ENCODE measurements at places on chromosomes 7 and 10.

DNA sequence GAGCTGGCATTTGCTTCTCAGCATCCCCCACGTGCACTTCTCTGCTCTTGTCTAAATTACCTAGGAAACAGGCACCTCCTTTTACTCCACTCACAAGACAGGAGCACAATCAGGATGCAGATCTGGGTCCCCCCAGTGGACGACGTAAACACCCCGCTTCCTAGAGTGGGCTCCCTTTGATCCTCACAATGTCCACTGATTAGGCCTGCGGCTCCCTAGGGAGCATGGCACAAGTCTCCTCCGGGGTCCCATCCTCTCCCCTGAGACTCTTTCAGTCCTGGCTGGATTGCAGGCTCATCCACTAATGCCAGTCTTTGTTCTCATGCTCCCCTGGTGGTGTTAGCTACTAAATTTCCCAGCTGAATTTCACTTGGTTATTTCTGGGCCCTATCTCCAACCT lies 98.3 kb downstream of the GLI3 start:
- no peak for DNase-seq

GRCh38 chr10:4067531-4067930 lies 282.5 kb upstream of the KLF6 start:
- peak; percentile 37 for DNase-seq

- DNase-seq, result no peak
These were observed 34.4 kb upstream of the PNLIP start for GRCh38 chr10:116511365-116511764.

DNA sequence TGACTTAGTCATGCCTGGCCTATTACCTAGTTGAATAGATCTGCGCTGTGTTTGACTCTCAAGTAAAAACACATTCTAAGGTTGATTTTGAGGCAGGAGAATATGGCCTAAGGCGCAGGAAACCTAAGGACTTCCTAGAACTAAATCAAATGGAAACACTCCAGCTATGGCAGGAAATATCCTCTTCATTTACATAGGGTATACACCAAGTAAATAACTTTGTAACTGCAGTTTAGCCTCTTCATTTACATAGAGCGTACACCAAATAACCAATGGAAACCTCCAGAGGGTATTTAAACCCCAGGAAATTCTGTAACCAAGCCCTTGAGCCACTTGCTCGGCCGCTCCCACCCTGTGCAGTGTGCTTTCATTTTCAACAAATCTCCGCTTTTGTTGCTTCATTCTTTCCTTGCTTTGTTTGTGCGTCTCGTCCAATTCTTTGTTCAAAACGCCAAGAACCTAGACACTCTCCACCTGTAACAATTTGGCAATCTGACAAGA lies 35.6 kb upstream of the XRCC2 start:
- DNase-seq, result no peak

GRCh38 chr7:36017111-36017510 lies 135.9 kb upstream of the EEPD1 start:
- no peak for DNase-seq

GRCh38 chr10:73887294-73888039 lies 13.1 kb upstream of the CAMK2G start:
- no peak for DNase-seq

GRCh38 chr10:94213001-94213530 lies 149.7 kb downstream of the NOC3L start:
- DNase-seq, result no peak

DNA sequence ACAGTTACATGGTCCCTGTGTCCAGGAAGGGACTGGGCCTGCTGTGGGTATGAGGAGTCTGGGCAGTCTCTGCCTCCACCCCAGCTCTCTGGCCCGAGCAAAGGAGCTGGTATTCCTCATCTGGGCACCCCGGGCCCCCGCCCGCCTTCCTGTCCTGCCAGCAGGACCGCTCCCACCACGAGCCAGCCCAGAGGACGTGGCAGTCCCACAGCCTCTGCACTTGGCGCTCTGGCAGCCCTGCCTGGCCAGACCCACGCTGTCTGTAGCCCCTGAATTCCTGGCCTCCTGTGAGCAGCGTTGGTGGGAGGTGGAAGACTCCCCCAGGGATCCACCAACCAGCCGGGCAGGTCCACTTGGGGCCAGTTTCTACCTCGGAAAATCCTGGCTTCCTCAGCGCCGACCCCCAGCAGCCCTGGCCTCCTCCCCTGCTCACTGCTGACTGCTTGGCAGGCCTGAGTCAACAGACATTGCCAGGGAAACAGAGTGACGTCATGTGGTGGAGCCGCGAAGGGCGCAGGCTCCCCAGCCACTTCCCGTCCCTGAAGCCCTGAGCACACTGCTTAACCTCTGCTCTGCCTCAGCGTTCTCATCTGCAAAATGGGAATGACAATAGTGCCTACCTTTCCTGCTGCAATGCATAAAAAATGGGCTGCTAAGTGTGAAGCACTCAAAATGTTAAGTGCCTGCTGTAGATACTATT lies 21.6 kb upstream of the LIMK1 start:
- peak; percentile 33 for DNase-seq

DNA sequence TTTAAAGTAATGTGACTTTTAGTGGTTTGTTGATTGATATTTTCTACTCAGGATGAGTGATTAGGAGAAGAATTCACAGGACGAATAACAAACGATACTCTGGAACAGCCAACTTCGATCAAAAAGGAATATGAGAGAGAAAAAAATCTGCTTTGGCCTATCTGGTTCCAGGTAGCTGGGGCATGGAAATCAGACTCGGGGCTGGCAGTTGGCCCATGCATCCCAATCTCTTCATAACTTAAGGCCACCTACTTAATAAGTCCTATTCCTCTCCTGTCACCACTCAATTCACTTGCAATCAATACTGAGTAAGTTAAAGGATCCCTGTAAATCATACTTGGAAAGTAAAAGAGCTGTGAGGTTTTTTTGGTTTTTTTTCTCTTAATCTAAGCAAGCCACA lies 1116.2 kb downstream of the SORCS3 start:
- DNase-seq, result no peak

- no peak for DNase-seq
These were observed 46.7 kb downstream of the BMPR1A start for GRCh38 chr10:86803156-86803555.

DNA sequence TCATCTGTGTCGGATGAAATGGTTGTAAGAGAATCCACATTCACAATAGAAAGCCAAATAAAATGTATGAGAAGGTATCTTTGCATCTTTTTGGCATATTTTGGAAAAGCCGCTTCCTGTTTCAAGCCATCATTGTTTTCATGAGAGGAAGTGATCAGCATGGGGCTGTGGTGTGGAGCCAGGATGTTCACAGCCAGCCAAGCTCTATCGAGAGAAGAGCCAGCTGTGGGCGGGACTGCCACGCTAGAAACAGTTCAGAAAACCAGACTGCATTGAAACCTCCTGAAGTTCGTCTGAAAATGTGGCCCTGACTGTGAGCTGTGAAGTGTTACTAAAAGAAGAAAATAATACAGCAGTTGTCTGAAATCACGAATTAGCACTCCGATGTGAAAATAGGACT lies 21.2 kb upstream of the NPS start:
- no peak for DNase-seq

- peak; percentile 33 for DNase-seq
These were observed 1.3 kb downstream of the VSIR start for GRCh38 chr10:71771821-71772617.

DNA sequence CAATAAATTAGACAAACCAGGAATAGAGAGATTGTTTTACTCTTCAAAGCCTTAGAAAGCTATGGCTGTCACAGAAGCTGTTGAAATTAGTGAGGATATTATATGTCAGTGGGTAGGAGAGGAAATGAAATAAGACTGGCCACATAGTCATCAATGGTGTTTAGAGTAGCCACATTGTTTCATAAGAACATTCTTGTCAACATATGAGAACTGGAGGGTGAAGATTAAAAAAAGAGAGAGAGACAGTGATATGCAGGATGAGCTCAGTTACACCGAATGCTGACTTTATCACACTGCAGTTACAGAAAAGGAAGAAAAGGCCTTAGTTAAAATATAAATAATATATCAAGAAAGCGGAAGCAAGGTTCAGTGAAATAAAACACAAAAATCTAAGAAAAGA lies 412.0 kb downstream of the CNTNAP2 start:
- no peak for DNase-seq

- no peak for DNase-seq
These were observed 43.8 kb downstream of the CDHR3 start for GRCh38 chr7:106006906-106007305.

DNA sequence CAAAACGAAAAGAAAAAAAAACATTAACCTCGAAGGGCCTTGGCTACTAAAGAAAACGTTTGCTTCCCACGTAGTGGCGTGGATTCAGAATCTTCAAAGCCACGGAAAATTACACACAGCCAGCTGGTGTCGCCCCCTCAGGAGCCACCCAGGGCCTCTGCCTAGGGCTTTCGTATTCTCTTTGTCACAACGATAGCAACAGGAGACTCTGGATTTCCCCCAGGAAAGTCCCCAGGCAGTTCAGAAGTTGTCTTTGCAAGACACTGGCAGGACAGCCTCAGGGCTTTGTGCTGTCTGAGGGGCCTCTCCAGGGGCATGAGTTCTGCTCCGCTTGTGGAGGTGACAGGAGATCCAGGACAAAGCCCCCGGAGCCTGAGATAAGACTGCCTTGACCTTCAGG lies 150.2 kb upstream of the INSYN2A start:
- no peak for DNase-seq

- no peak for DNase-seq
These were observed 19.8 kb downstream of the CCNY start for GRCh38 chr10:35355971-35356724.

- no peak for DNase-seq
These were observed 22.6 kb upstream of the DDX50 start for GRCh38 chr10:68878496-68878895.

DNA sequence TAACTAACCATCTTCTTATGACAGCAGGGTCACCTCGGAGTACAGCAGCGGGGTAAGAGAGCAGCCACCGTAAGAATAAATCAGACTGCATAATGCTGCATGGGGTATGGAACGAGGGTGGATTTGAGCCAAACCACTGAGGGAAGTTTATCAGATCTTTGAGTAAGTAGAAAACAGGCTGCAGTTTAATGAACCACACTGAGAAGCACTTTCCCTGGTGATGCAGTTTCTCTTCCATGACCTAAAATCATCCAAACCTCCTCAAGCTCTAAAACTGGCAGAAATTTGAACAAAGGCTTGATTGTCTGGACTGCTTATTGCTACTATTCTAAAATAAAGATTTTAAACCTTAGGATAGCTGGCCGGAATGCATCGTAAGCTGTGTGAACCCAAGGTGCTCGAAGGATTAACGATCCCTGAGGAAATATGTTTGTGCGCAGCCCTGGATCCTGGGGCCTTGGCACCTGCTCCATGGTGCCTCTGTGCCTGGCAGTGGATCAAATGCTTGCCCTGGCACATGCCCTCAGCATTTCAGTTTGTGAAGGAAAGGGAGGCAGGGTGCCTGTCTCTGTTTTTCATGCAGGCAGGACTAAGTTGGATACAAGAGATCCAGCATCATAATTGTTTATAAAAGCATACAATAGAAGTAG lies 322.7 kb downstream of the LHFPL3 start:
- no peak for DNase-seq
